ENCODE measurements at places on chromosomes 6 and 20. TPM values are rescaled to one million over a fixed set of nuclear protein-coding genes. Genes with fewer than 3 reads are reported as not detected.

Gene ANKRD66
- total RNA-seq, result 0.25 TPM

Gene CTSZ
- total RNA-seq, result 10.6 TPM

Gene AURKA
- 3.4 TPM for total RNA-seq

Gene LGSN
- 0.25 TPM for total RNA-seq

Gene FRS3
- 10.3 TPM for total RNA-seq

Gene PAQR8
- total RNA-seq, result 13.8 TPM

Gene DEFB132
- not detected for total RNA-seq

Gene C6orf47
- total RNA-seq, result 11.6 TPM

Gene EEF1E1
- total RNA-seq, result 19.9 TPM

Gene GTSF1L
- not detected for total RNA-seq

Gene TOX2
- 0.74 TPM for total RNA-seq
